Non-pigmented ciliary epithelial cell (primary cell): ENCODE measurements at places on chromosomes 1 and 21.

DNA sequence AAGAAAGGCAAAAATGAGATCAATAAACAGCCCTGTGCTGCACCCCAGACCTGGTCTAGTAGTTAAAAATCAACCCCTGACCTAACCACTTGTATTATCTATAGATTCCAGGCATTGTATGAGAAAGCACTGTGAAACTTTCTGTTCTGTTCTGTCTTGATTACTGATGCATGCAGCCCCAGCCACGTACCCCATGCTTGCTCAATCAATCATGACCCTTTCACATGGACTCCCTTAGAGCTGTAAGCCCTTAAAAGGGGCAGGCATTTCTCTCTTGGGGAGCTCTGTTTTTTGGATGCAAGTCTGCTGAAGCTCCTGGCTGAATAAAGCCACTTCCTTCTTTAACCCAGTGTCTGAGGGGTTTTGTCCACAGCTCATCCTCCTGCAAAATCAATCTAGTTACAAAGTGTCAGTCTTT lies 24.2 kb upstream of the CD34 start:
- DNase-seq: no peak

GRCh38 chr1:119266386-119266785 lies 102.2 kb upstream of the HAO2 start:
- DNase-seq: no peak

DNA sequence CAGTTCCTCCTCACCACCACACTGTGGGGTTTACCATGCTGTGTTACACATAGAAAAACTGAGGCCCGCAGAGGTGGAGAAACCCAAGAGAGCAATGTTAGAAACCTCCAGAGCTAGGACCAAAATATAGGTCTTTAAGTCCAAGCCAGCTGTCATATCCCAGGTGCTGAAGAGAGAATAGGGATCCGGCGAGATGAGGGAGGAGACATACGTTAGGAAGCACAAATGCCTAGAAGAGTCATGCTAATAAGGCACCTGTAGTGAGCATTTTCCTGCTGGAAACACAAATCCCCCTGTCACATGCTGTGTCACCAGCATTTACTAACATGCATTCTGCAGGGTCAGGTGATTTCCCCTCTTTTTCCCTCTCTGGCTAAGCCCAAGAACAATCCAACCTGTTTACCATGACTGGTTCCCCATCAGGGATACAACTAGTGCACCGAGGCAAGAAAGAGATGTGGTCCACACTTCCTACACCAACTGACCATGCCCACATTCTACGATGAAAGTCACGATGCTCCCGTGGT lies 168.6 kb upstream of the CAMK1G start:
- DNase-seq: no peak

GRCh38 chr1:156420205-156421061 lies 51.4 kb downstream of the RHBG start:
- no peak for DNase-seq

DNA sequence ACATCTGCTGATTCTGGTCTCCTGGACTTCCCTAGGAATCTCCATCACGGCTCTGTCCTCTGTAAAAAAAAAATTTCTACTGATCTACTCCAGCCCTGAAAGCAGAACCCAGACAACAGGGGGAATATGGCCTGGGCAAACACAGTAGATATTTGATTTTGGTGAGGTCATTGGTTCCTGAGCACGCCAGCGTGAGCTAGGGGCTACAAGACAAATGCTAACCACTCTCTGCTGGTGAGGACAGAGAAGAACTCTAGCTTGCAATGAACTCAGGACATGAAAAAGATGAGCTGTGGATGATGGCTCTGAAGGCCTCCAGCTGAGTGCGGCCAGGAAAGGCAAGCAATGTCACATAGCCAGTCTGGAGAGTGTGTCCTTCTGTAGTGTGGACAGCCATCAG lies 17.2 kb upstream of the FYB2 start:
- no peak for DNase-seq

GRCh38 chr1:247077213-247077612 lies 1.4 kb downstream of the ZNF670 start:
- DNase-seq: no peak

DNA sequence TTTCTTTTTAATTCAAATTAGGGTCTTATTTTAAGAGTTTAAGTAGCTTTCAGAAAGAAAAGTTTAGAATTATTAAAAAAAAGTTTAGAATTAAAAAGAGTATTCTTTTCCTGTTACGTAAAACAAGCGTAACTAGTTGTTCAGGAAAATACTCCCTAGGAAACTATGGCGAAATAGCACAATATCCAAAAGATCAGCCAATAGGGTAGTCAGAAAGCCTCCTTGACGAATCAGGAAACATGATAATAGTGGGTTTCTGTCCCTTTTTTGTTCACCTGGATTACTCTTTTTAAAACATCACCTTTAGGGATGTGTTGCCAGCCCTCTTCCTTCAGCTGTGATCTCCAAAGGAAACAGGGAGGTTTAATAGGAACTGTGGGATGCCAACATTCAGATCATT lies 25.2 kb downstream of the S1PR1 start:
- DNase-seq: no peak

GRCh38 chr21:37370152-37371040 lies 3.8 kb downstream of the DYRK1A start:
- no peak for DNase-seq

DNA sequence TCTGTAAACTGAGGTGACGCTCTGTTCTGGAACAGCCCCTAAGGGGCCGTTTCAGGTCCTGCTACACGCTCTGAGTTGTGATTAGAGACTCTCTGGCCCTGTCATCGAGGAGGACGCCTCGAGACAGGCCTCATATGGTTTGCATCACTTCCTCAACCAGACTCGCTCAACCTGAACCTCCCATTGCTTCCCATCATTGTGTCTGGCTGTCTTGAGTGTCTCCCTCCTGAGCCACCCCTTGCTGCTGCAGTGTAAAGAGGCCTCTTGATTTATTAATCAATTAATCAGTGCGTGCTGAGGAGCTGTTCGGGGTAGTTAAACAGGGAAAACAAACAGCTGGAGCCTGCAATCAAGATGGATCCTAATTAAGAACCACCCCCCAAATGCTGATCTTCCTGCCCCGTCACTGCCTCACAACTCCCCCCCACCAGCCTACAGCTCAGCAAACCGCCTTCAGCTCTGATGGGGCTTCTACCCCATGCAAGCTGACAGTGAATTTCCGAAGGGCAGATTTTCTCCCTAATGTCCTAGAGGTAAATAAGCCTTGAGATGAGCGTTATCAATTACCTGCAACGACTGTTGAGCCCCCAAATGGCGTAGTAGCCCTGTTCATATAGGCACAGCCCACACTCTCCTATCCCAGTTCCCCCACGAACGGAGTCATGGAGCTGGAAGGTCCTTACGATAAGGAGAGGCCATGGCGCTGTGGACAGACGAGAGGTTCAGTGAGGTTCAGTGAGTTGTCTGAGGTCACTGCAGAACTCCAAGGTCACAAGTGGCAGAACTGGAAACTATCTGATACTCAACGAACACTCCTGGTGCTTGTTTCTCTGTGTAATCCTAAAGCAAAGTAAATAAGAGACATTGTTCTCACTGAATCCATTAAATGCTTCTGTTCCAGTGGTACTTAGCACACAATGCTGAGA lies 210.6 kb downstream of the KIF26B start:
- no peak for DNase-seq

GRCh38 chr1:177448652-177449357 lies 278.0 kb downstream of the BRINP2 start:
- DNase-seq: peak; percentile 6

DNA sequence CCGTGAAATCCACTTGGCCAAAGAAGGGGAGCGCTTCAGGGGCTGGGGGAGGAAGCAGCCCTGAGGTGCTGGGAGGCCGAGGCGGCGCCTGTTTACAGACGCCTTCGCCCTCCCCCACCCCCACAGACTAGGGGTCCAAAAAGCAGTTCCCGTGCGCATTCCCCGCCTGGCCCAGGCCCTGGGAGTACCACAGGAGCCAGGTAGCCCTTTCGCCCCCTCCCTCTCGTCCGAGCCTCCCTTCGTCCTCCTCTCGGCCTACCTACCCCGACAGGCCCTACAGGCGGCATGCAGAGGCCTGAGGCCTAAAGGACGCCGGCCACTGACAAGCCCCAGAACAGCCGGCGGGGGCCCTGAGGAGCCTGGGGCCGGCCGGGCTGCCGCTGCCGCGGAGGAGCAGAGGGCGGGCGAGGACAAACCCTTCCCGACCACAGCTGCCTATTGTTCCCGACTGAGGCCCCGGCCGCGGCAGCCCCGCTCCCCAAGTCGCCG lies 522 bp downstream of the RC3H1 start:
- DNase-seq: no peak

- no peak for DNase-seq
Observed at GRCh38 chr21:39010629-39011404, 172.4 kb downstream of the PSMG1 start.

DNA sequence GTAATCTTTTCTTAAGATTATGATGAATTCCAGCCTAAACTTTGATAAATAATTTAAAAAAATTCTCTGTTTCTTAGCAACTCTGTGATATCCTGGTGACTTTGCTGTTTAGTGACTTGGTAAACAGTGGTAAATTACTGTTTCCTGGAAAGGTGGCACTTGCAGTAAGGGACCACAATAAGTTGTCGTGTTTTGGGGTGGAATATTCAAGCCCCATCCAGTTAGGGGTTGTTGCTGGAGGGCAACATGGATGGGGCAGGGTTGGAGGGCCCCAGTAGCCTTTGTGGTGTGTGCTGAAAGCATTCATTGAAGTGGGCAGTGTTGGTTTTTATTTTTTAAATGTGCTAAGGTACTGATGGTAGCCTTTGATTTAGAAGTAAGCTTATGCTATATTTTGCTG lies 30.3 kb downstream of the PRDM2 start:
- DNase-seq: no peak

DNA sequence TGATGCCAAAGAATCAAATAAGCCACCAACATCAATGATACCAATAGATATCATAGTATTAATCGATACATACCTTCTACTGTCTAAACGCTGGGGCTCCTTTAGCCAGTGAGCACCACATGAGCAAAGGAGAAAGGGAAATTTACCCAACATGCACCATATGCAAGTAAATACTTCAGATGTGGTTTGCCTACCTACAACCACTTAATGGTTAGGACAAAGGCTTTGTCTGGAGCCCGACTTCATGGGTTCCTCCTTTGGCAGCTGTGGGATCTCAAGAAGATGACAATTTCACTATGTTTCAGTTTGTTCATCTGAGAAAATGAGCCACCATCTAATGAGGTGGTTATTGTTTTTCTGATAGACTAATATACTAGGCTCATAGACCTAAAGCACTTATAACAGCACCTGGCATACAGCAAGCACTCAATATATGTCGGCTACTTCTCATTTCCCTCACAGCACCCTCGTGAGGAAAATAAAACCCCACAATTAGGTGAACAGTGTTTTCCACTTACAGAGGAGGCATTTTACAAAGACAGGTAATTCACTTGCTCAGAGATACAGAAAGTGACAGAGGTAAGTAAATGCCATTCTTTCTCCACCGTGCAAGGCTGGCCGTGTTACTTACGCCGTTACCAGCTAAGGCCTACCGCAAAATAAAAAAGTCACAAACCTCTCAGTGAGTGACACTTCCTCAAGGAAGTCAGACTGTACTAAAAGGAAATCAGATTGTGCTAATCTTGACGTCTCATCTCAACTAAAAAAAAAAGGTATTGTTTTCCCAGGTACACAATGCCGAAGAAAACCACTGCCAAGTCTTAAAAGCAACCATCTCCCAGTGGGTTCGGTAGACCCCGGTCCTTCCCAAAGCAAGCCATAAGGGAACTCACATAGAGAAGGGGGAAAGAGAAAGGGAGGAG lies 1.6 kb downstream of the TTC13 start:
- no peak for DNase-seq

DNA sequence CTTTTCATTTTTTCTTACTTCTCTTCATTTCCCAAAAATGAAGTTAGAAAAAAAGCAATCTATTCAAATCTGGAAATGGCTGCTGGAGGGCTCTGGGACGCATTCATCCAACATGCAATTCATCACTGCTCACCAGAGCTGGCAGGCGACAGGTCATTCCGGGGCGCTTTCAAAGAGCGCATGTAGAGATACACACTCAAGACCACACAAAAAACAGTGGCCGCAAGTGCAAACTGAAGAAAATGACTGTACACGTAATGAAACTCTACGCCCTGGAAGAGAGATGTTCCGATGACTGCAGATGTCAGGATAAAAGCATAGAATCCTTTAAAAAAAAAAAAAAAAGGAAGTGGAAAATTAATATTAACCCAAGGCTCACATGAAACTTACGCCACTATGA lies 15.5 kb downstream of the LBR start:
- no peak for DNase-seq

DNA sequence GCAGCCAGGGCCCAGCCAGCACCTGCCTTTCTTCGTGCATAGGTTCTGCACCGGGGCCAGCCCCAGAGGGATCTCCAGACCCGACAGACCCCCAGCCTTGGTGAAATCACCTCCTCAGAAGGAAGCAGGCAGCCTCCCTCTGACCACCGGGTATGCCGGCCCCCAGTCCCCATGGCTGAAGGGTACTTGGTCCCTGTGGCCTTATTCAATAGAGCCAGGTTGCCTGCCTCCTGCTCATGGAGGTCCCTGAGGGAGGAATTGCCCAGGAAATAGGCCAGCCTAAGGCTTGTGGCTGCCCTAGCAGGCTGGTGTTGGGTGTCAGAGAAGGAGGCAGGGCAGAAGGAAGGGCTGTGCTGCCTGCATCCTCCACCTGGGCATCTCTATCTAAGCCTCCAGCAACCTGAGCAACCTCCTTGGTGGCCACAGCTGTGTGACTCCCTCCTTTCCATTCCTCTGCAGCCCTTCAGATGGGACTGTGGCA lies 338.2 kb upstream of the VAMP3 start:
- DNase-seq: no peak

GRCh38 chr1:240341365-240342250 lies 249.9 kb downstream of the FMN2 start:
- no peak for DNase-seq

DNA sequence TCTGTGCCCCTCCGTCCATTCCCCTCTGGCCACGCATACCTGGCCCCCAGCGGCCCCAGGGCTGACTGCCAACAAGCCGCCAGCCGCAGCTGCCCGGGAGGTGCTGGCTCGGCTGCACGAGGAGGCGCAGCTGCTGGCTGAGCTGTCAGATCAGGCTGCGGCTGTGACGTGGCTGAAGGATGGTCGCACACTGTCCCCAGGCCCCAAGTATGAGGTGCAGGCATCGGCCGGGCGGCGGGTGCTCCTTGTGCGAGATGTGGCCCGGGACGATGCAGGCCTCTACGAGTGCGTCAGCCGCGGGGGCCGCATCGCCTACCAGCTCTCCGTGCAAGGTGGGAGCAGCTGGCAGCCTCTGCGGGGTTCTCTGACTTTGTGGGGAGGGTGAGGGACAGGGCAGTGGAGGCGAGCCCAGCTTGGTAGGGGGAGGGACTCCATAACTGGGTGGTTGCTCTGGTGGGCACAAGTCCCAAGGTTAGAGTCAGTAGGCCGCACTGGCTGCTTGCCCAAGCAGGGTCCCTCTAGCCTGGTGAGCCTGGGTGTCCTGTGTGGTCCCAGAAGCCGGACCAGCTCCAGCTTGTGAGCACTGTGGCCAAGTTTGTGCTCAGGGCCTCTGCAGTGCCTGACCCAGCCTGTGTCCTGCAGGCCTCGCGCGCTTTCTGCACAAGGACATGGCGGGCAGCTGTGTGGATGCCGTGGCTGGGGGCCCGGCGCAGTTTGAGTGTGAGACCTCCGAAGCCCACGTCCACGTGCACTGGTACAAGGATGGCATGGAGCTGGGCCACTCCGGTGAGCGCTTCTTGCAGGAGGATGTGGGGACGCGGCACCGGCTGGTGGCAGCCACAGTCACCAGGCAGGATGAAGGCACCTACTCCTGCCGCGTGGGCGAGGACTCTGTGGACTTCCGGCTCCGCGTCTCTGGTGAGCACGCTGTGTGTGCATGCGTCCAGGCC lies 8.8 kb downstream of the OBSCN start:
- DNase-seq: no peak
